Lower leg skin (tissue), 4 donors: ENCODE measurements at places on chromosomes 3 and 15. TPM values are rescaled to one million over a fixed set of nuclear protein-coding genes. Genes with fewer than 3 reads are reported as not detected.

ARHGAP11A gene
- 5.1 TPM for total RNA-seq

HESX1 gene
- total RNA-seq = 3.7 TPM

FBXW12 gene
- not detected for total RNA-seq

ACAP2 gene
- total RNA-seq = 58.8 TPM

GATA2 gene
- total RNA-seq = 9.3 TPM

SLC9A9 gene
- 14.6 TPM for total RNA-seq

RARRES1 gene
- 11.4 TPM for total RNA-seq

CHRNA5 gene
- total RNA-seq = 0.27 TPM

IQCH gene
- total RNA-seq = 0.52 TPM

NTRK3 gene
- 5.3 TPM for total RNA-seq

LRRC34 gene
- 1.8 TPM for total RNA-seq

LMCD1 gene
- total RNA-seq = 81.5 TPM

CLRN1 gene
- not detected for total RNA-seq

HYKK gene
- total RNA-seq = 4.7 TPM

ZNF385D gene
- total RNA-seq = 0.42 TPM
